ENCODE measurements at places on chromosomes 5 and 9. TPM values are rescaled to one million over a fixed set of nuclear protein-coding genes. Genes with fewer than 3 reads are reported as not detected.

Gene STKLD1
- total RNA-seq = 0.73 TPM

Gene SLC30A5
- total RNA-seq = 36.8 TPM

Gene PAX5
- total RNA-seq = 0.05 TPM

Gene PCA3
- total RNA-seq = not detected

Gene NME5
- total RNA-seq = not detected

Gene PLCXD3
- total RNA-seq = 0.21 TPM
